ENCODE measurements at places on chromosomes 12 and 14. TPM values are rescaled to one million over a fixed set of nuclear protein-coding genes. Genes with fewer than 3 reads are reported as not detected.

Gene TECPR2
- 18.0 TPM for total RNA-seq

Gene SERPINA9
- total RNA-seq, result not detected

Gene OASL
- total RNA-seq, result under 0.01 TPM

Gene MYH6
- total RNA-seq, result not detected

Gene RAD52
- total RNA-seq, result 10.3 TPM

Gene PPFIA2
- 4.7 TPM for total RNA-seq

Gene FOXN4
- total RNA-seq, result not detected

Gene AGAP2
- total RNA-seq, result 0.43 TPM

Gene KRT7
- 36.7 TPM for total RNA-seq

Gene KCNC2
- total RNA-seq, result 0.43 TPM

Gene SLC38A4
- 11.0 TPM for total RNA-seq

Gene FGF6
- not detected for total RNA-seq

Gene LGMN
- 41.5 TPM for total RNA-seq

Gene PSME1
- total RNA-seq, result 147 TPM

Gene PRPH
- total RNA-seq, result not detected

Gene CPM
- 23.3 TPM for total RNA-seq

Measured in fibroblast of villous mesenchyme (primary cell).